Psoas muscle (tissue), 8 donors: ENCODE measurements at places on chromosomes 5 and 9. TPM values are rescaled to one million over a fixed set of nuclear protein-coding genes. Genes with fewer than 3 reads are reported as not detected.

ADGRD2 gene
- total RNA-seq, result not detected

ACOT12 gene
- total RNA-seq, result not detected

CBY3 gene
- total RNA-seq, result not detected

TXNDC8 gene
- total RNA-seq, result not detected

KIF27 gene
- total RNA-seq, result 2.6 TPM

PCDHB5 gene
- total RNA-seq, result 0.71 TPM

- DNase-seq, result peak; percentile 74
These were observed 18.0 kb upstream of the STARD4 start for GRCh38 chr5:111530298-111530740.

DNA sequence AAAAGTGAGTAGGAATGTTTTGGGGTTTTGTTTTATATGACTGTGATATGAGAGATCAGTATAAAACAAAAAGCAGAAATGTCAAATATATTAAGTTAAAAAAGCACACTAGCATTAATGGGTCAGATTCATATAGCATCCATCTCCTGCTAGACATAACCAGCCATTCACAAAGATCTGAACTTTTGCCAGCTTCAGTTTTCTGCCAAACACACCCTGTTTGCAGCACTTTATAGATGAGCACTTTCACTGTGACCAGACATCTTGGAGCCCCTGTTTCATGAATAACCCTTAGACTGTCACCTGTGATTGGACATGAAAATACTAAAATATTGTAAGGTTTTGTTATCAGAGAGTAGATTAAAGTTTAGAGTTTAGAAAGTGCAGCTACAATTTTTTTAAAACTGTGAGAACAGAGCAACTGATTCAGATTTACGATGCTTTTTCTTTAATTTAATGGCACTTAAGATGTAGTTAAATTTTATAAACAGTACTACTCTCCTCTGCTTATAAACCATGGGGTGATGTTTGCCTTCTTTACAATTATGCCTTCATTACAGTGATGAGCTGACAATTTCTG is 142.6 kb downstream of the KCTD16 start:
- no peak for DNase-seq

GRCh38 chr5:135135530-135136226 is 101.7 kb upstream of the PITX1 start:
- DNase-seq, result peak; percentile 89

DNA sequence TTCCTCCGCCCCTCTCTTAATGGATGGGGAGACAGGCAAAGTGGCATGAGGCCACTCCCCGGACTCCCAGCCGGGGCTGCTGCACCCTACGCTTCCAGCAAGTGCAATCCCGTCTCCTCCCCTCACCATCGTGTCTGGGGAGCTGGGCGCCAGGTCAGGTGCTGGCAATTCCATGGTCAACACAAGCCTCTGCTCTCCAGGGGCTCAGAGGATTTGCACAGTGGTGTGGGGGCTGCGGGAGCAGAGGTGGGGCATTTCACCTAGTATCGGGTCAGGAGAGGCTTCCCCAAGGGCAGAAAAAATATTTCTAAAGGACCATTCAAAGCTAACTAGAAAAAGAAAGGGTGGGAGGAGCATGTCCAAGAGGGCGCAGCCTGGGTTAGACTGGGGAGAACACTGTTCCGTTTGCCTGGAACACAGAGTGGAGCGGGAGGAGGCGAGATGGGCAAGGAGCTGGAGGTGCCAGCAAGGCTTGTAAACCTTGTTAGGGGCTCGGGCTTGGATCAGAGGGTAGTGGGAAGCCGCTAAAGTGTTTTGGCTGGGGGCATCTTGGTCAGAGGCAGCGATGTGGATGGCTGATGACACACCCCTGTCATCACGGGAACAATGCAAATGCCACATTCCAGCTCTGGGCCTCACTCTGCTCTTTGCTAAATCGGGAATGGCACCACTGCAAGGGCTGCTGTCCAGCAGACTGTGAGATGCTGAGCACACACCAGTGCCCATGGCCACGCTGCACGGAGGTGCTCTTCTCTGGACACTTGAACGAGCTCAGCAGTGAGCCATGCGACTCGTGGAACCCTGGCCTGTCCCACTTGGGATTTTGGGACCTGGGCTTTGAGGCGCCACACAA is 191.7 kb downstream of the CDK5RAP2 start:
- DNase-seq, result peak; percentile 61

DNA sequence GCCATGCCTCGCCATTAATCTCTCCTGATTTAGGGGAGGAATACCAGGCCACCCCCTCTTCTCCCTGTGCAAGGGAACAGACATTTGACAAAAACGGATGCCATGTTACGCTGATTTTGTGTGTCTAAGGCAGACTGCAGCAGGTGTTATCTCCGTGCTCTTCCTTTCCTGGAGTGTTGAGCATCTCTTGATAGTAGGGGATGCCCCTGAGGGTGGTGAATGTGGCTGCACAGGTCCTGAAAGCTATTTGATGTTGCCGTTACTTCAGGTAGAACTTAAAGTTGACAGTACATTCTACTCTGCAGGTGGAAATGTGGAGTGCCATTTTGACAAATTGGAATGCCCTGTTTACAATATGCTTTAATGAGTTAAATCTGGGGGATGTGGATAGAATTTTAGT is 21.5 kb downstream of the TENT4A start:
- no peak for DNase-seq

- DNase-seq, result no peak
These were observed 28.9 kb downstream of the TAF11L14 start for GRCh38 chr5:17663182-17663581.

GRCh38 chr5:137708796-137709559 is 26.9 kb downstream of the KLHL3 start:
- DNase-seq, result no peak

DNA sequence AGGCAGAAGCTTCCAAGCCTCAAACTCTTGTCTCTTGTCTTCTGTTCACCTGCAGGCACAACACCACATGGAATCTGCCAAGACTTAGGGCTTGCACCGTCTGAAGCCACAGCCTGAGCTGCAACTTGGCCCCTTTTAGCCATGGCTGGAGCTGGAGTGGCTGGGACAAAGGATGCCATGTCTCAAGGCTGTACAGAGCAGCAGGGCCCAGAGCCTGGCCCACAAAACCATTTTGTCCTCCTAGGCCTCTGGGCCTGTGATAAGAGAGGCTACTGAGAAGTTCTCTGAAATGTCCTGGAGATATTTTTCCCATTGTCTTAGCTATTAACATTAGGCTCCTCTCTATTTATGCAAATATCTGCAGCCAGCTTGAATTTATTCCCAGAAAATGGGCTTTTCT is 330.8 kb downstream of the DTWD2 start:
- DNase-seq, result no peak

DNA sequence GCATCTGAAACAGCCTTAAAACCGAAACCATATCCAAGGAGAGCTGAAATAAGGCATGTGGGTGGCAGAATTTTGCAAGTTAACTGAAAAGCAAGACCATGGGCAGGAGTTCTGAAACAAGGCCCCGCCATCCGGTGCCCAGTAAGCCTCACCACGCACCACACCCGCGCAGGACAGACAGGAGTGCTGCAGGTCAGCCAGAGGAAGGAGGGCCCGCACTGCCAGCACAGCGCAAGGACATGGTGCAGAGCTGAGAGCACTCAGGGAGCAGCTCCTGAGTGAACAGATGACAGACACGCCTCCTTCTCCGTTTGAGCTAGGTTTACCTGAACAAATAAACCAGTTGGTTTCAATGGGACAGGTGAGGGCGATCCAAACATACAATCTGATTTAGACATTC is 16.5 kb upstream of the ISCA1 start:
- no peak for DNase-seq
